ENCODE measurements at places on chromosomes 7 and 10.

DNA sequence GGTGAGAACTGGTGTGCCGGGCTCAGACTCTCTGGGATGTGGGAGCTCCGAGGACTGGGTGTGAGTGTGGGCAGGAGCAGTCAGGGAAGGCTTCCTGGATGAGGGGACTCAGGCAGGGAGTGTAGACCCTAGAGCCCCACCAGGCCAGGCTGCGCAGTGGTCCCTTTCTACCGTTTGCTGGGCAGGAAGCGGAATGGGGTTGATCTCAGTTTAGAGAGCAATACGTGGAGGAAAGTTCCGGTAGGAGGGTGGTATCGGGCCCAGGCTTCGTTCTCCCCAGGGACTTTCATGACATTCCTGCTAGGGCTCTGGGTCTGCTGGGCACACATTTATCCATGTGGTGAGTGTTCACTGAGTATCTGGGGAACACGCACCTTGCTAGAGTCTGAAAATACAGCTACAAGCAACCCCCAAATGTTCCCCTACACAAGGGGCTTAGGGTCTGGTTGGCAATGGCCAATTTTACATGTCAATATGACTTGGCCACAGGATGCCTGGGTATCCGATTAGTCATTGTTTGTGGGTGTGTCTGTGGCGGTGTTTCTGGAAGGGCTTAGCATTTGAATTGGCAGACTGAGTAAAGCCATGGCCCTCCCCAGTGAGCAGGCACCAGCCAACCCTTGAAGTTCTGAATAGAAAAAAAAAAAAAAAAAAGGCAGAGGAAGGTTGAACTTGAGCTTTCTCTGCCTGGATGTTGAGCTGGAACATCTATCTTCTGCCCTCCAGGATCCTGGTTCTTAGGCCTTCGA lies 20.8 kb downstream of the GHRHR start:
- no peak for DNase-seq

- no peak for DNase-seq
Observed at GRCh38 chr7:13932131-13932530, 57.3 kb downstream of the ETV1 start.

GRCh38 chr7:129670656-129671055 lies 59.1 kb downstream of the NRF1 start:
- DNase-seq: no peak

GRCh38 chr7:50860598-50860997 lies 77.9 kb upstream of the GRB10 start:
- no peak for DNase-seq

Measured in stimulated activated naive CD8-positive, alpha-beta T cell treated with anti-CD3 and anti-CD28 coated beads, Interleukin-15, amount 100 ng/mL, for 72 hours (primary cell).